T-cell (primary cell): ENCODE measurements at places on chromosomes 4 and X. TPM values are rescaled to one million over a fixed set of nuclear protein-coding genes. Genes with fewer than 3 reads are reported as not detected.

DNA sequence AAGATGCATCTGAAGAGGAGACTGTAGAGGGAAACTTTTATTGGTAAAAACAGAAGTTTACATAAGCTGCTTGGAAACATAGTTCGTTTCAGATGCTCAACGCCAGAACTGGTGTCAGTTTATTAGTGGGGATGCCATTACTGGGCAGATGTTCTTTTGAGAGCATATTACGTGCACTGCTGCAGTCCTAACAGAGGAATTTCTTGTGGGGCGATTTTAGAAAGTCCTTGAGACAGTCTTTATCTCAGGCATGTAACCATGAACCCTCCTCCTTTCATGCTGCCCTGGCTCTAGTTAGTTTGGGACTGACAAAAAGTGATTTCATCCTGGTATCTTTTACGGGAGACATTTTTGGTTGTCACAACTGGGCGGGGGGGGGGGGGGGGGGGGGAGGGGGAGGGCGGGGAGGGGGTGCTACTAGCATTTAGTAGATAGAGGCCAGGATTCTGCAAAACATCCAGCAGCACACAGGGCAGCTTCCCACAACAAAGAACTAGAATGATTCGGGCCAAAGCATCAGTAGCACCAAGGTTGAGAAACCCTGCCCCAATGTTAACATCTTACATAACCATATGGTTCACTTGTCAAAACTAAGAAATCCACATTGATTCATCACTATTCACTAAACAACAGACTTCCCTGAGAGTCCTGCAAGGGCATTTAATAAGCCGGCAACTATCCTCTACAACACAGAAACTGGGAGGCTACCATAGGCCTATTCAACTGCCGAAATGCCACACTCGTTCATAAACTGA lies 118.6 kb upstream of the FTHL17 start:
- no peak for DNase-seq

GRCh38 chr4:22312113-22312512 lies 203.8 kb downstream of the ADGRA3 start:
- no peak for DNase-seq

GRCh38 chr4:139798456-139798855 lies 132.8 kb downstream of the MGST2 start:
- DNase-seq = no peak

DNA sequence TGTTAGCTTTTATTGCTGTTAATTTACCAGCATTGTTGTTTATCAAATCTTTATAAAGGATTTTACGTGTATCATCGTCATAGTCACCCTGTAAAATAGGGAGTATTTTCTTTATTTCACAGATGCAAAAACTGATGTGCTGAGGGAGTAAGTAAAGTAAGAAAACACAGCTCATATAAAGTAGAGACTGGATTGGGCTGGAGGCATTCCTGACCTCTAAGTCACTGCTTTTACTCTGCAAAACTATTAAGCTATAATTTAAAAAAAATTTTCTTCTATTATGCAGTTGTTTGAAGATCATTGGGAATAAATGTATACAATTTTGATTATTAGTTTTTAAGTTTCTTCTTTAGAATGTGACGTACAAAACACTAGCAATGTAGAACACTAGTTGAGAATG lies 45.9 kb downstream of the NUDT6 start:
- DNase-seq = no peak

- DNase-seq = no peak
Measured at GRCh38 chrX:9729171-9729885, 36.3 kb downstream of the GPR143 start.

DNA sequence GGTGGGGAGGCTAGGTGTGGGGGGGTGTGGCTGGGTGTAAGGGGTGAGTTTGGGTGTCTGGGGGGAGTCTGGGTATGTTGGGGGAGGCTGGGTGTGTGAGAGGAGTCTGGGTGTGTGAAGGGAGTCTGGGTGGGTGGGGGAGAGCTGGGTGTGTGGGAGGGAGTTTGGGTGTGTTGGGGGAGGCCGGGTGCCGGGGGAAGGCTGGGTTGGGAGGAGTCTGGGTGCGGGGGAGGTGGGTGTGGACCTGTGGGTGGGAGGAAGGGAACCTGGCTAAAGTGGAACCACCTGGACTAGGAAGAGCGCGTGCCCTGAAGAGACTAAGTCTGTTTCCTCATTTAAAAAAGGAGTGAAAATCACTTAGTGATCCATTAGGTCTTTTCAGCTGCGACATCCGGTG lies 18.3 kb downstream of the SPON2 start:
- no peak for DNase-seq

DNA sequence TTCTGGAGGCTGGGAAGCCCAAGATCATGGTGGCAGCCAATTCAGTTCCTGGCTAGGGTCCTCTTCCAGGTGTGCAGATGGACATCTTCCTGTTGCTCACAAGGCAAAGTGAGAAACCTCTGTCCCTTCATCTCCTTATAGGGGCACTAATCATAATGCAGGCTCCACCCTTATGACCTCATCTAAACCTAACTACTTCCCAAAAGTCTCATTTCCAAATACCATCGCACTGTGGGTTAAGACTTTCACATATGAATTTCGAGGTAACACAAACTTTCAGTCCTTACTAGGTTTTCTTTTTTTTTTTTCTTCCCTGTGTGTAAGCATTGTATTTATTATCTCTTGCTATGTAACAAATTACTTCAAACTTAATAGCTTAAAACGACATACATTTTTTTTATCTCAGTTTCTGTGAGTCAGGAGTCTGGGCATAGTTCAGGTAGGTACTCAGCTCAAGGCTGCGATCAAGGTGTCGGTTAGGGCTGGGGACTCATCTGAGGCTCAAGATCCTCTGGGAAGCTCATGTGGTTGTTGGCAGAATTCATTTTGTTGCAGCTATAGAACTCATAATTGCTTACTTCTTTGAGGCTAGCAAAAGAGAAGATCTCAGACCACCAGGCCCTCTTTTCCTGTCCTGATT lies 204.7 kb upstream of the STK26 start:
- no peak for DNase-seq

DNA sequence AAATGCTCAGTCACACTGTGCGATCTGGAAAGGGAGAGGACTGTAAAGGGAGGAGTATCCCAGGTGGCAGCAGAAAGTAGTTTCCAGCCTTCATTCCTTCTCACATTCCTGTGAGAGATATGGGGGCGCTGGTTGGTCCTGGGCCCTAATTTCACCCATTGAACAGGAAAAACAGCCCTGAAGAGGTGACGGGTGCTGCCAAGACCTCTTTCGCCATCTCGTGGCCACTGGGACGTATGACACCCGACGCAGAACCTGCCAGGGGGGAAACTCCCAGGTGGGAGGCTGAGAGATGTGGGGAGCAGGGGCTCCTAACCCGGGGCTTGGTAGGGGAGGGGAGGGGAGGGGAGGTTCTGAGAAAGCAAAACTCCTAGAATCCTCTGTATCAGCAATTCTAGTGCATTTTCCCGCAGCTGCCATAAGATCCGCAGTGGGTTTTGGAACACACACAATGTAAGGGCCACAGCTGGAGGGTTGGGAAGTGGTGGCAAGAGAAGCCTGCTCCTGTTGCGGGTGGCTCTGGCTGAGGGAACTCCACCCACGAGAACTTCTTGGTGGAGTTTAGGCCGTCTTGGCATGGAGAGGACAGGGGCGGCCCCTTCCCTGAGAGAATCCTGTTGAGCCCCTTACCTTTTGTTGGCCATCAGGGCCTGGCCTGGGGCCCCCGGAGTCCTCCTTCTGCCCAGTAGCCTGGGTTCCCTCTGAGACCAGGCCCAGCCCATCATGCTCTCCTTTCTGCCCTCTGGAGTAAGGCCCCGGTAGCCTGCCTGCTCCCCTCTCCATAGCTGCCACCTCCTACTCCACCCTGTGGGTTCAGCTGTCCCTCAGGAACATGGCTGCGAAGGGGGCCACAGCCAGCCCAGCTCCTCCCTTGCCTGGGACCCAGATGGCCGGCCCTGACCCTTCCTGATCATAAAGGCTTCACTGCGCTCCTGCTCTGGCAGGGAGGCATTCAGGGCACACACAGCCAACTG lies 134.1 kb downstream of the OR13H1 start:
- peak; percentile 40 for DNase-seq

GRCh38 chr4:24279911-24280375 lies 304.4 kb downstream of the DHX15 start:
- no peak for DNase-seq

DNA sequence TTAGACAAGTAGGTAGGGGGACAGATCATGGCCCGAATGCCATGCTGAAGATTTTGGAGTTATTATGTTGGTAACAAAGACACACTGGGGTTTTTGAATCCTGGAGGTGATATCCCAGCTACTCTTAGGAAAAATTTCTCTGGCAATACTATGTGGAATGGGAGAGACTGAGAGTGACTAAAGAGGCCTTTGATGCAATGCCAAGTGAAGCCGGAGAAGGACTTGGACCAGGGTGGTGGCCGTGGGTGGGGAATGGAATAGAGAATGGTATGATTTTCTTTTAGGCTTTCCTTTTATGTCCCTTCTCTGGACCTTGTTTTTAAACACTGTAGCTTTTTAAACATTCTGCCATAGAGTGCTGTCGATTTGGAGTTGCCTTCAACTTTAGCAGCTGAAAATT lies 141.6 kb downstream of the DCLK2 start:
- no peak for DNase-seq

GRCh38 chrX:135522878-135523693 lies 2.6 kb downstream of the INTS6L start:
- no peak for DNase-seq

GRCh38 chr4:15116509-15117079 lies 114.3 kb downstream of the CPEB2 start:
- DNase-seq = no peak

GRCh38 chr4:41452484-41453225 lies 85.3 kb upstream of the LIMCH1 start:
- no peak for DNase-seq

- DNase-seq = no peak
Measured at GRCh38 chrX:146224442-146224841, 406.8 kb downstream of the SLITRK2 start.

DNA sequence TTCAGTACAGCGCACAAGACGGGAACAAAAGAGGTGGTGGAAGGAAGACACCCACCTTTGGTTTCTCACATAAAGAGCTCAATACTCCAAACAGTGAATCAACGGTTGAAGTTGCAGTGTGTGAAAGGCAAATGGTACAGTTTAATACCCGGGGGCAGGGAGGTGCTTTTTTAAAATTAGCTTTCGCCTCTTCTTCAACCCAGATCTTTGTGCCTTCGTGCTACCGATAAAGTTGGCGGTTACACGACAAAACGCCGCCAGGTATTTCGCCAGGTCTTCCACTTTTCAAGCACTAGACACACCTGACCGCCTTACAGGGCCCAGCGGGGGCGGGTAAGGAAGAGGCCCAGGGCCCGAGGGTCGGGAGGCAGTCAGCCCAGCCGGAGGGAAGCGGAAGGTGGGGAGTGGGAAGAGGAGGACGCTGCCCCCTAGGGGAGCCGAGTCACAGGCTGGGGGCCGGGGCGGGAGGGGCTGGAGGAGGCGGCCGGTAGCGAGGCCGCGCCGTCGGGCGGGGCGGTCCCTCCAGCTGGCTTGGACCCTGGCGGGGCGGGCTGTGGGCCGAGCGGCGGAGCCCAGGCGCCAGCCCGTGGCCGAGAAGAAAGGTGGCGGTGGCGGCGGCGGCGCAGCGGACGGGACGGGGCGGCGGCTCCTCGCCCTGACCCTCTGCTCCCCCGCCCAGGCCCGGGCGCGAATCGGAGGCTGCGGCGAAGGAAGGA lies 16.0 kb downstream of the UTP3 start:
- DNase-seq = peak; percentile 53

DNA sequence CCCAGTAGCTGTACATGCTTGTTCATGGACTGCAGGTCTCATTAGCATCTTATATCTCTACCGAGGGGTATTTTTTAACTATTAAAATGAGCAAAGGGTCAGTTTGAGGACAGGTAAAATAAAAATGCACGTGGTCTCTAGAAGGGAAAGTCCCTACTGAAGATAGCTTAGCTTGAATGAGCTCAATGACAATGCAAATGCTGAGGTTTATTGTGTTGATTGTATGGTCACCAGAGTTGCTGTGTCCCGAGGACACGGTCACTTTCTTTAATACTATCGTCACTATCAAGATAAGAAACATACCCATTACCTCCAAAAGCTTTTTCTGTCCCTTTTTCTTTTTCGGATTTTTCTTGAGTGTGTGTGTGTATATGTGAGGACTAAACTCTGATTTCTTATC lies 250.5 kb upstream of the PRKX start:
- no peak for DNase-seq

DNA sequence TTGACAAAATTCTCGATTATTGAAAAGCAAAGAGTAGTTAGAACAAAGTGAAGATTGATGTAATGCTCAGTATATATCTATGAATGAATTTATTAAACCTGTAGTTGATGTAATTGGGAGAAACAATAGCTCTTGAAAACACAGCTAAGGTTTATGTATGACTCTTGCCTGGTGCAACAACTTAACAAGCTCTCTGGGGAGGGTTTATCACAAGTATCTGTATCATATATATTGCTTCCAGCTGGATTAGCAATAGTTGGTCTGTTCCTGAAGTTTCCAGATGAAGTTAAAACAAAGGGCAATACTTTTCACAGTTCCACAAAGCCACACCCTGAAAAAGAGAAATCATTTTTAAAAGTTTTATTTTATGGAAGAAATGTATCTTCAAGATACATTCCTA lies 91.4 kb downstream of the ARSJ start:
- no peak for DNase-seq

GRCh38 chr4:125115941-125116340 lies 198.8 kb upstream of the FAT4 start:
- no peak for DNase-seq

The PAGE2B gene
- total RNA-seq = 1.6 TPM

The PF4V1 gene
- total RNA-seq = not detected

The PNCK gene
- total RNA-seq = 1.0 TPM

The DAPP1 gene
- total RNA-seq = 14.3 TPM

The SNCA gene
- 0.25 TPM for total RNA-seq

The PAK3 gene
- 2.5 TPM for total RNA-seq

The HELT gene
- total RNA-seq = not detected
